ENCODE measurements at places on chromosomes 6 and 20. TPM values are rescaled to one million over a fixed set of nuclear protein-coding genes. Genes with fewer than 3 reads are reported as not detected.

- DNase-seq, result no peak
Observed at GRCh38 chr6:24664046-24664987, 2.4 kb downstream of the TDP2 start.

MAS1 gene
- total RNA-seq, result not detected

DNA sequence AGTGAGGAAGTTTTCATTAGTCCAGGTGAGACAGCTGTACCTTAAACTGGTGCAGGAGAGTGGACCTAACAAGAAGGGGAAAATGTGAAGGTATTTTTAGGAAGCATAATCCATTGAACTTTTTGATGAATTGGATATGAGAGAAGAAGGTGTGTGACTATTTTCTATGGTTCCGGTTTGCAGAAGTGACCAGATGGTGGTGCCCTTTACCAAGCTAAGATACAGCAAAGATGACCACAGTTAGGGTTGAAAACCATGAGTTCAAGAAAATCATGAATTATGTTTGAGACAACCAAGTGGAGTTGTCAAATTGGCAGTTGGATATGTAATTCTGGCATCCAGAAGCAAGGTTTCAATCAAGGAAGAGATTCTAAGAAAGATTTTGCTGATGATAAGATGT, 61.9 kb upstream of the NRSN1 start:
- DNase-seq, result no peak

DNA sequence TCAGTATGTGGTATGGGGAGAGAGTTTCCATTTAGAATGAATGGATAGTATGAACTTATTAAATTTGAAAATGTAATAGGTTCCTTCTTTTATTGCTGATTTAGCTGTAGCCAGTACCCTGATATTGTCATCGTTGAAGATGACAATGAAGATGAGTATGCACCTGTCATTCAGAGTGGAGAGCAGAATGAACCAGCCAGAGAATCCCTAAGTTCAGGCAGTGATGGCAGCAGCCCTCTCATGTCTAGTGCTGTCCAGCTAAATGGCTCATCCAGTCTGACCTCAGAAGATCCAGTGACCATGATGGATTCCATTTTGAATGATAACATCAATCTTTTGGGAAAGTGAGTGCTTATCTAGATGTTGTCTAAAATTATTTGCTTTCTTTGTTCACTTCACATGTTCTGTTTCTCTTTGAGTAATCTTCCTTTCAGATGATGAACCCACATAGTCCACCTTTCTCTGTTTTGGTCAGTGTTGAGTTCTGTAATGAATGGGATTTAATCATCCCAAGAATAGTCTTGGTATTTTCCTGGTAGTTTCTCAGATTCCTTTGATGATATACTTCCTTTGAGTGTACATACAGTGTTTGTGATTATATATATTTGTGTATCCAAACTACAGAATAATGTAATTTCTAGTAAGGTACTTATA, 23.3 kb downstream of the HSF2 start:
- DNase-seq, result no peak

PAX1 gene
- total RNA-seq, result not detected

- no peak for DNase-seq
Observed at GRCh38 chr6:110093981-110094380, 85.5 kb downstream of the WASF1 start.

GRCh38 chr6:116461331-116461931, at the start of gene CALHM6:
Gene CALHM6, plus strand, starts transcription at chr6:116461375. Its CDS starts 555 bp downstream, at chr6:116461930.
- no peak for DNase-seq

DNMT3B gene
- total RNA-seq, result 0.32 TPM

DNA sequence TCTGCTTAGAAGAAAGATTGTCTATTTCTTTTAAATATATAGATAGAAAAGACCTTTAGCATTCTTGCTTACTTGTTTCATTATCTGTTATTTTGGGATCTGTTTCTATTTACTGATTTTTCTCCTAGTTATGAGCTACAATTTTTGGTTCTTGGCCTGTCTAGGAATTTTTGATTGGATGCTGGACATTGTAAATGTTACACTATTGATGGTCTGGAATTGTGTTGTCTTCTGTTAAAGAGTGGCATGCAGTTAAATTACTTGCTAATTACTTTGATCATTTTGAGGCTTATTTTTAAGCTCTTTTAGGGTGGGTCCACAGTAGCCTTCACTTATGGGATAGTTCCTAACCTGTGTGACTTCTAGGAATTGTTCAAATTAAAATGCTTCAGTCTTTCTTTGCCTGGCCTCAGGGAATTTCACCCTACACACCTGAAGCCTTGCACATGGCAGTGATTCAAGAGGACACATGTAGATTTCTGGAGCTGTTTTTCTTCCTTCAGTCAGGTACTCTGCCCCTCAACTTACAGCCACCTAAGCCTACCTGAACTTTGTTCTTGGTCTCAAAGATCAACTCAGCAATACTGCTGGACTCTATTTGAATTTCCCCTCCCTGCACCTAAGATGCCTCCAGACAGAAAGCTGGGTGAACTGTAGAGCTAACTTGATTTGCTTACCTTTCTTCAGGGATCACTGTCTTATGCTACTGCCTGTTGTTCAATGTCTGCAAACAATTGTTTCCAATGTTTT, 66.2 kb upstream of the NNAT start:
- DNase-seq, result no peak

GNMT gene
- total RNA-seq, result 0.97 TPM

GRCh38 chr6:32226434-32226833, 2.6 kb upstream of the NOTCH4 start:
- DNase-seq, result no peak

- DNase-seq, result no peak
Observed at GRCh38 chr6:88238065-88238464, 71.9 kb upstream of the CNR1 start.

DNA sequence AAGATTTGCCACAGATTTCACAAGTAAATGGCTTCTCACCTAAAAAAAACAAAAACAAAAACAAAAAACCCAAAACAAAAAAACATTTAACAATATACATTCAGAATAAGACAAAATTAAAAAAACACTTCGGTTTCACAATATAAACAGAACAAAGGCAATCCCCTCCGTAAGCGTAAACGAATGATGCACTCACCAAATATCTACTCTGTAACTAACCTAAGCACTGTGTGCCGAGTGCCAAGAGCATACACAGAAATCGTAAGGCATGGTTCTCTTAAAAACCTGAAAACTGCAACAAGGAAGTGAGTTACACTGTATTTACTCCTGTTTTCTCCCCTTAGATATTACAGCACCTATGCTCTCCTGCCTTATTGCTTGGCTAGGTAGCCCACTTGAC, 12.1 kb upstream of the MICAL1 start:
- DNase-seq, result no peak

DNA sequence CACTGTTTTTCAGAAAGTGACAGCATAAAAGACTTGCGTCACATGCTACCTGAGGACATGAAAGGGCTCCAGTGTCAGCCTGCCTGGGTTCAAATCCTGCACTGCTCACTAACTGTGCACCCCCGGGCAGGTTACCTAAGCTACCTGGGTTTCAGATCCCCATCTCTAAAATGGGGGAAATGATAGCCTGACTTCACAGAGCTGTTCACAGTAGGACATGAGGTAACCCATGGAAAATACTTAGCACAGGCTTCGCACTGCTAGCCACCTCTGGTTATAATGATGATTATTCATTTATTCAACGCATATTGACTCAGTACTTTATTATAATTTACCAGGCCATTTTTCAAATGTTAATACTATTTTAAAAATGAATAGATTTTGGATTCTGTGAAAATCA, 23.0 kb downstream of the TBC1D7 start:
- DNase-seq, result no peak

GRCh38 chr20:12098421-12098820, 180.7 kb downstream of the BTBD3 start:
- no peak for DNase-seq

- DNase-seq, result no peak
Observed at GRCh38 chr6:47105469-47106178, 63.5 kb upstream of the ADGRF1 start.

GRCh38 chr6:33822575-33823395, 19.0 kb upstream of the MLN start:
- no peak for DNase-seq

Measured in Right ventricle myocardium inferior (tissue), 1 donor.